Mesothelial cell of epicardium (in vitro differentiated cells): ENCODE measurements at places on chromosomes 7 and 10. TPM values are rescaled to one million over a fixed set of nuclear protein-coding genes. Genes with fewer than 3 reads are reported as not detected.

GRCh38 chr7:92834507-92835260, 1.7 kb downstream of the CDK6 start:
- no peak for DNase-seq

DNA sequence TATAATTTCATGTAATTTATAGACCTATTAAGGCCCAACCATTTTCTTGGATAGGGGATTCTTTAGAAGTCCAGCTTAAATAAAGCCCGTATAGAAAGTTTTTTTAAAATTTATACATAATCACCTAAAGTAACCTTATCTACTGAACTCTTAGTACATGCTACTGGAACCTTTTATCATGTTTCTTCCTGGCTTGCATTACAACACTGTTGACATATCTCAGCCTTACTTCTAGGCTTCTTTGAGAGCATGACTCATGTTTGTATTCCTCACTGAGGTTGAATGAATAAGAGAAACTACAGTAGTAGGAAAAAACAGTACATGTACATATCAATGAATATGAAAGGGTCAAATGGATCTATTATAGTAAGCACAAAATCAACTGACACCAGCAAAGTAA, 8.2 kb upstream of the MAGI2 start:
- no peak for DNase-seq

The DLX6 gene
- total RNA-seq: 10.4 to 11.1 TPM (median 10.9 TPM) in 3 replicates

The STAM gene
- total RNA-seq: 27.6 to 31.3 TPM (median 30.4 TPM) in 3 replicates

GRCh38 chr7:100390286-100391009, 17.2 kb downstream of the PILRA start:
- no peak for DNase-seq

DNA sequence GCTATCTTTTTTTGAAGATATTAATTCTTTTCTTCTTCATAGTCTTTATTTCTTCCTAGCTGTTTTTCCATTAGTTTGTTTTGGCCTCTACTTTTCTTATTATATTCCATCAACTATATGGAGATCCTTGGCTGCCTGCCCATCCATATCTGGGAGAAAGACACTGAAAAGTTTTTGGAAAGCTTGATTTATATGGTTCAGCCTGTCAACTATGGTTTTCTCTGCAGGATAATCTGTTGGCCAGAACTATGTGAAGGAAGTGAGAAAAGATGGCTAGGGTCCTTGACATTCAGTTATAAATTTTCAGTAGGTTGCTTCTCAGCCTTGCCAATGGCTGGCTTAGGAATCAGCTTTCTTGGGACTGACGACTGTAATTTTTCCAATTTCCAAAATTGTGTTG, 10.0 kb upstream of the CDK14 start:
- no peak for DNase-seq

The ADAM22 gene
- 4.3 to 6.3 TPM (median 4.7 TPM) in 3 replicates for total RNA-seq

The INSYN2A gene
- 0.09 to 0.13 TPM (median 0.11 TPM) in 3 replicates for total RNA-seq

DNA sequence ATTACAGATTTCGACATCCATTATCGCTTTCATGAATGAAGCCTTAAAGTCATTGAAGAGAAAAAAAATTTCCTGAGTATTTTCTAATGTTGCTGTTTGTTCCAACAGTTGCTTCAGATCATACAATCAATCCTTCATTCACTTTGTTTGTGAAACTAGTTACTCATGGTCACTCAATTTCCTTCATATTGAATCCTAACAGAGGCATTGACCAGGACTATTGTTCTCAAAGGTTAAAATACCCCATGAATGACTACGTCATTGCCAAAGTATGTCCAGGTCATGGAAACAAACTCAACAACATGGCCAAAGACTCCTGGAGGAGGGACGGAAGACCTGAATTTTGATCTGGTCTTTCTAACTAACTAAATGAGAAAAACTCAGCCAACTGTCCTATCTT, 54.0 kb upstream of the ABCB5 start:
- DNase-seq: no peak

The ACSM6 gene
- total RNA-seq: not detected in 3 replicates

- DNase-seq: no peak
Observed at GRCh38 chr10:79387974-79388850, 40.9 kb downstream of the PPIF start.

The SLC39A12 gene
- not detected in 3 replicates for total RNA-seq

The LRRN3 gene
- total RNA-seq: 8.7 to 10.1 TPM (median 9.4 TPM) in 3 replicates

DNA sequence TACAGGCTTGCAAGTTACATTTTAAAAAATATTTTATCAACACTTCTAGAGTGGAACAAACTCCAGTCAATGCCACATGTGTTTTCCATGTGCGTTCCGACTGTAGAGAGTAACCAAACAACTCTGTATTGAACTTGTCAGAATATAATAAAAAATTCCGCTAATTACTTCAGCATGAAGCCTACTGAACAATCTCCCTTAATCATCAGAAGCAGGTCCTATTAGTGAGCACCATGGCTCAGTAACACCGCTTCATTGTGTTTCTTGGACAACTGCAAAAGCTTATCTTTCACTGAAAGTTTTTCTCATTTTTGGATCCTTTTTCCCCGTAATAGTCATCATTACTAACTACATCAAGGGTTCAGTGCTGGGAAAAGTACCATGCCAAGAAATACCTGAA, 117.0 kb downstream of the MKX start:
- no peak for DNase-seq

DNA sequence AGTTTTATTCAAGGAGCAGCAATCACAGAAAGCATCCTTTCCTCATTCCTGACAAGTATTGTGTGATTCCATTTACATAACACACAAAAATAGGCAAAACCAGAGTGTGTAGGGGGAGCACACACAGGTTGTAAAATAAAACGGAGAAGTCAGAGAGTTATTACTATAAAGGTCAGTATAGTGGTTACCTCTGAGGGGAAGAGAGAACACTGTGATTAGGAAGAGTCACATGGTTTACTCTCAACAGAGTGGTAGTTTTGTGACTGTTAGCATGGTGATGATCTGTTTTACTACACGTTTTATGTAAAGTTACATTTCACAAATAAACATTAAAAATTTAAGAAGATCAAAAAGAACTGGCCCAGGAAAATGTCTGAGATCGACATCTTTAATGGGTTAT, 74.6 kb downstream of the VPS41 start:
- DNase-seq: no peak

GRCh38 chr7:28032738-28033380, 147.7 kb downstream of the JAZF1 start:
- DNase-seq: no peak

The RELN gene
- 7.3 to 9.7 TPM (median 8.6 TPM) in 3 replicates for total RNA-seq

The GIMAP6 gene
- not detected in 3 replicates for total RNA-seq

DNA sequence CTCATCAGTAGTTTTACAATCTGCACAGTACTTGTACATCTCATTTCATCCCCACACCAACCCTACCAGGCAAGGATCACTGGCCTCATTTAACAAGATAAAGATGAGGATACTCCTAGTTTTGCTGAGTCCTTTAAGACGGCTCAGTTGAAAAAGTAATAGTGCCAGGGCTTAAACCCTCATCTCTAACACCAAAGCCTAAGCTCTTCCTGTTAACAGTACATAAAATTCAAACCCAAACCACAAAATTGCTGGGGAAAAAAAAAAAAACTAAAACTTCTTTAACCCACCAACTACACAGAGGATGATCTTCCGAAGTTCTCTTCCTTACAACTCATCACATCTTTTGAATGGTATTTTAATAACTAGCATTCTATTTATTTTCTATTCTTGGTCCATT, 1.3 kb downstream of the SAR1A start:
- DNase-seq: no peak

DNA sequence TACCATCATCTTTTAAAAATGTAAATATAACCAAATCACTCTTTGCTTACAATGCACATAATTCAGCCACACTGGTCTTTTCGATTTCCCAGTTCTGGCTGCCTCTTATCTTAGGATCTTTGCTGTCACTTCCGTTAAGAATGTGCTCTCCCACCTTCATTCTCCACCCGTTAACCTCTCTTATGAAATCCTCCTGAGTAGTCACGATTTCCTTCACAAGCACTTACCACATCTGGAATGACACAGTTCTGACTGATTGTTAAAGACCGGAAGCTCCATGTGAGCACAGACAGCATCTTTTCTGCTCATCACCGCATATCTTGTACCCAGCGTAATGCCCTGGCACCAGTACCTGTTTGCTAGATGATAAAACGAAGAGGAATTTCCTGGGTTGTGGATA, 84.3 kb downstream of the CUL2 start:
- DNase-seq: no peak

The ARHGAP19 gene
- 19.4 to 22.8 TPM (median 22.6 TPM) in 3 replicates for total RNA-seq

GRCh38 chr7:41787651-41788350, 84.9 kb upstream of the INHBA start:
- DNase-seq: no peak

DNA sequence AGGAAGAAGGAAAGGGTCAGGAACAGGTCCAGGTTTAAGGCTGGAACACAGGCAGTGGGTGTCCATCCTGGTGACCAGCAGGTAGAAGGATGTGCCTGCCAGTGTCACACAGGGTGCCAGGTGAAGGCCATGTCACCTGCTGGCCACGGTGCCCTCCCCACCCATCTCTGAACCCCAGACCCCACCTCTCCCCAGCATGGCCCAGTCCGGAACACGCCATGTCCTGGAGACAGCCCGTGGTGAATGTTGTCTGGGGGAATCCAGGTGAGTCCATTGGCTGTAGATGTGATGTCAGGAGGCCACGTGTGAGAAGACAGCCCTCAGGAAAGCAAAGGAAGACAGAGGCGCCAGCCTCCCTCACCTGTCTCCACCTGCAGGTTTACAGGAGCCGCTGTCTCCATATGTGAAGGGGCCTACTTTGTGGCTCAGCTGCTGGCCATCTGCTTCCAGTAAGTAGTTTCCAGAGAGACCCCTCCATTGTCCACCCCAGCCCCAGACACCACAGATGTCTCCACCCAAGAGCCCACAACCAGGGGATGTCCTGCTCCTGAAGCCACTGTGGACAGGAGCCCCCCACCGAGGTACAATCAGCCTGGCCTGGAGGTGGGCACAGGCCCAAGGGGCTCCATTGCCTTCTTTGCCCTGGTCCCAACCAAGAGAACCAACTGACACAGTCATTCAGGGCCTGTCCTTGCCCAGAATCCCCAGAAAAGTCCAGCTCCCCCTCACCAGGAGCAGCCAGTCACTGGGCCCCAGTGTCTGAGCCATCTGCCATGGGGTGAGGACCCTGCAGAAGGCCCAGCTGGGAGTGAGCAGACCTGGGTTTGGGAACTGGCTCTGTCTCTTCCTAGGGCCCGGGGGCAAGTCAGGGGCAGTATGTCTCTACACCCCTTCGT, 20.7 kb downstream of the TMEM72 start:
- no peak for DNase-seq

The GPRIN2 gene
- total RNA-seq: 19.6 to 20.7 TPM (median 20.3 TPM) in 3 replicates

DNA sequence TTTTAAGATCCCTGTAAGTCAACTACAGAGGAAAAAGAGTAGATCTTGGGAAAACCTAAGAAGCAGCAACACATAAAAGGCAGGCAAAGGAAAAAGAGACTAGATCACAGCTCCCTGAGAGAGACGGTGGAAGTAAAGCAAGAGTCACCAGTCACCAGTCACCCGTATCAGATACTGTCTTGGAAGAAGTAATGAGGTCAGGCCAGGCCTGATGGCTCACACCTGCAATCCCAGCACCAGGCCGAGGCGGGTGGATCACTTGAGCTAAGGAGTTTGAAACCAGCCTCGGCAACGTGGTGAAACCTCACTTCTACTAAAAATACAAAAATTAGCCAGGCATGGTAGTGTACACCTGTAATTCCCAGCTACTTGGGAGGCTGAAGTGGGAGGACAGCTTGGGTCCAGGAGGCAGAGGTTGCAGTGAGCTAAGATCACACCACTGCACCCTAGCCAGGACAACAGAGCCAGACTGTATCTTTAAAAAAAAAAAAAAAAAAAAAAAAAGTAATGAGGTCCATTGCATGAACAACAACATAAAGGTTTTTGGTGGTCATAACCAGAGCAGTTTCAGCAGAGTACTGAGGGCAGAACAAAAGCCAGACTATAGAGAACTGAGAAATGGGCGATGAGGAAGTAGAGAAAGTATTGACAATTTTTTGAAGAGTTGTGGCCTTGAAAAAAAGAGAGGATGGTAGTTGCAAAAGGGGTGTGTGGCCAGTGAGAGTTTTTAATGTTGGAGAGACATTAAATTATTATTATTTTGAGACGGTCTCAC, 16.9 kb downstream of the ZNF713 start:
- no peak for DNase-seq

DNA sequence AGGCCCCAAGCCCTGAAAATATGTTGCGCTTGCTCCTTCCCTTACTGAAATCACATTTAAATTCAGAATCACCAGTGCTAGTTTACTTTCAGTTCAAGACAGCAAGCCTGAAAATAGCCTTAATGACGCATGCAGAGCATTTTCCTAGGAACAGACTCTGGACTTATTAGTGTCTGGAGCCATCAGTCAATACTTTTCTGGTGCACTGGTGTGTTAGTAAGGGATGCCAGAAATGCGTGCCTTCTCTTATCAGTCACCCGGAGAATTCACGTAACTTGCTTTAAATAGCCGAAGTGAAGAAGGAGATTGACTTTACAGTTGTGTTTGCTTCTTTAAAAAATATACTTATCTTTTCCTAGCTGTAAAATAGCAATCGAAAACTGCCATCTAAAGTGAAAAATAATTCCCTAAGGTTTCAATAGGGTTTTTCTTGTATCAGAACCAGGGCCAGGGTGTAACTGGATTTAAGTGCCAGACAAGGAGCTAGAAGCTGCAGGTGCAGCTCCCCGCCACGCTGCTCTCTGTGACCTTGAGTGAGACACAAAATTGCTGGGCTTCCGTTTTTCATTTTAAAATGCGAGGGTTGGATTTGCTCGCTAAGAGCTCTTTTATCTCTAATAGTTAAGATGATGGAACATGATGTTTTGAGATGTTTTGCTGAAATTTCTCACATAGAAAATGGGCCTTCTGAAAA, 177.8 kb downstream of the NSUN6 start:
- no peak for DNase-seq

DNA sequence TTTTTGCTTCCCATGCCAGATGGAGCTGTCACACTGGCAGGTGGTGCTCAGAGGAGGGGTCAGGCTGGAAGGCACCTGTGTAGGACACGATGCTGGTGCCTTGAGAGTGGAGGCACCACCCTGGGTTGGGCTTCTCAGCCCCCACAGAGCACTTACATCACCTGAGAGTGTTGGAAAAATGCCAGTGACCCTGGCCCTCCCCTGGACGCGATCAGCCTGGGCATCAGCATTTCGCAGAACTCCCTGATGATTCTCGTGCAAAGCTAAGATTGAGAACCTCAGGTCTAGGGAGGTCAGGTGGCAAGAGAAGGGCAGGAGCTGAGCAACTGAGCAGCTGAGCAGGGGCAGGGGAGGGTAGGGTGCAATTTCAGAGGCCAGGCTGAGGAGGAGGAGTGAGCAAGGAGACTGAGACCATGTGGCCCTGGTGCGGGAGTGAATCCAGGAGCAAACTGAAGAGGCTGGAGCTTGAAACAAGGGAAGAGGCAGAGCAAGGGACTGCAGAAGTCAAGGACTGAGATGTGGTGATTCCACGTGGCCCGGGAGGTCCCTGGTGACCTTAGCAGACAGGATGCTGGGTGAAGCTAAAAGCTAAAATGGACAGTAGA, 24.7 kb upstream of the GRID1 start:
- DNase-seq: no peak
